Left hindlimb (tissue), 1 donor: ENCODE measurements at places on chromosomes 1 and 21.
A peak's percentile ranks its signal among the peaks of the same experiment; 100 is the strongest.

GRCh38 chr1:204382714-204383083 is 23.0 kb upstream of the PLEKHA6 start:
- no peak for DNase-seq

GRCh38 chr1:239061770-239062169 is 324.6 kb upstream of the CHRM3 start:
- no peak for DNase-seq

DNA sequence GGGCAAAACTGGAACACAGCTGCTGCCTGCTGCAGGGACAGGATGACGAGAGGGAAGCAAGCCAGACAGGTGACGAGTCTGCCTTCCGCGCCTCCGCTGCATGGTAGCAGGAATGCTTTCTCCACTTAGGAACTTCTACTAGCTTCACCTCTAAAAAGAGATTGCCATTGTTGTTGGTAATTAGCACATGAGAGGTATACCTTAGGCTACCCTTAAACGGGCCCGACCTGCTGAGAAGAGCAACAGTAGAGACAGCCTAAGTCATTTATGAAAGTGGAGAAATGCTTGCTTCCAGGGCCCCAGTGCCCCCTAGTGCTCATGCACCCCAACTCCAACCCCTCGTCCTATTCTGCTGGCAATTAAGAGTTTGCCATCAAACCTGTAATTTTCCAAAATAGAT is 96.9 kb upstream of the AKT3 start:
- DNase-seq: no peak

DNA sequence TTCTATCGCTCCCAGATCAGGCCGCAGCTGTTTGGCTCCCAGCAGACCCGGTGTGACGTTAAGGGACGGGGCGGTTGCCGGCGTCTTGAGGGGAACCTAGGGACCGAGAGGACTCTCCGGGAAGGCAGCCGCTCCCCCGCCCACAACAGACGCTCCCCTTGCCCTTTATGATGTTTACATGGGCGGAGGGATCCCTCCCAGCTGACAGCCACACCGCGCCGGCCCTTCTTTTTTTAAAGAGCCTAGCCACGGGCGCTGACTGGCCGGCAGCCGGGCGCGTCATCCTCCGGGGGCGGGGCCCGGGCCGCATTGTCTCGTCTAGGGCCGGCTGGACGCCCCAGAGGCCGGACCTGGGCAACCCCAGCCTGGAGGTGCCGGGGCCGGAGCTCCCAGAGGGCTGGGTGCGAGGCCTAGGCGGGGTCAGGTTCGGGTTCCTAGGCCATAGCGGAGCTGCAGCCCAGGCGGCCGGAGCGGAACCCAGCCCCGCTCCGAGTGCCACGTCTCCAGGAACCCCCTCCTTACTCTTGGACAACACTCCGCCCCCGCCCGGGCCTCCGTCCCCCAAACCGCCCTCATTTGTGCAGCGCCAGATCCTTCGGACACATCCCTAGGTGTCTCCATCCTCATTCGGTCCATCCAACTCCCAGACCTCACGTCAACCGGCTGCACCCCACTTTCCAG is at the start of gene PCAT6:
Gene PCAT6 (plus strand): TSS at position 340 of the 681 bp plus-strand sequence.
- DNase-seq: peak; percentile 95

- no peak for DNase-seq
These were observed 33.7 kb upstream of the CACYBP start for GRCh38 chr1:174966008-174966572.

- no peak for DNase-seq
These were observed 279.6 kb downstream of the ASTN1 start for GRCh38 chr1:176884911-176885310.

DNA sequence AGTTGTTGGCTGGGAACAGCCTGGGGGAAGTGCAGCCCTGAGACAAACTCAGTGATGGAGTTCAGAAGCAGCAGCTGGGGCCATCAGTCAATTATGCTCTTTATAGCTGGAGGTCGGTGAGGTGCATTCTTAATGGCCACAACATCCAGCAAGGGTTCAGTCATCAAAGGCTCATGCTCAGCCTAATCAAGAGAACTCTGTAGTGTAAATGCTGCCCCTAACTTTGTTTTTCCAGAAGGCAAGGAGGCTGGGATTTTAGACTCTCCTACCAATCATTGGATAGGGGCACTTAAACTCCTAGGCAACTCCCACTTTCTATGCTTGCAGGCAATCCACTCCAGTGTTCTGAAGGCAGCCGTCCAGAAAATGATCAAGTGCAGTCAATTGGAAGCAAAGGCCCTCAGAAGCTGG is 15.0 kb upstream of the RGS4 start:
- DNase-seq: no peak

GRCh38 chr1:178168536-178168935 is 74.6 kb downstream of the RASAL2 start:
- no peak for DNase-seq

GRCh38 chr21:45040739-45041138 is 33.6 kb upstream of the ADARB1 start:
- DNase-seq: peak; percentile 35

DNA sequence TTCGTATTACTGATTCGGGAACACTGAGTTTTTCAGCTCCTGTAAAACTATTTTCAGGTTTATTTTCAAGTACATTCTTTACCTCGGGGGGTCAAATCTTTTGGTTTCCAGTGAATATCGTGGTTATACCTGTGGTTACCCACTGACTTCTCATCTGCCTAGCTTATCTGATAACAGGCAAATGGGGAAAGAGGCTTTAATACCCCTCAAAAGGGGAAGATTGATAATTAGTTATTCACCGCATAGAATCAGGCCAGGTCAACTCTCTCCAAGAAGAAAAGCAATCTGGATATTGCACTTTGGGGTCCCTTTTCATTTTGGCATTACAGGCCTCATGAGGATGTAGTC is 23.0 kb downstream of the RUNX1 start:
- DNase-seq: no peak

- no peak for DNase-seq
These were observed 163.8 kb downstream of the BACH1 start for GRCh38 chr21:29462479-29462878.

DNA sequence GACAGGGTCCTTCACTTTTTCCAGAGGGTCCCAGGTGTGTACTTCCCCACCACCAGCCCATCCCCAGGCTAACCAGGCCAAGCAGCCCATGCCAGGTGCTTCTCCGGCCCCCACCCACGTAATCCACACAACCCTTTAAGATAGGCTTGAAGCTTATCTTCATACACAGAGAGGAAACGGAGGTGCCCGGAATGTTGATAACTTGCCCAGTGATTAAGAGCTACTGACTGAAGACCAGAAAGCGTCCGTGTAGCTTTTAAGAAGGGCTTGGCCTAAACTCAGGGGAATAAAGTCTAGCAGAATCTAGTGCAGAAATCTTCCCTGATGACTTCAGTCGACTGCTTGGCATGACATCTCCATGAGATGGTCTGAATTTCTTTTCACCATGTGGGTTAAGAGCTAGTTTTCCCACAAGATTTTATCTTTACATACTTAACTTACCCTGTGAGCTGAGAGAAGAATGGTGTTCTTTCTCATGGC is 138.7 kb downstream of the GALNT2 start:
- no peak for DNase-seq

GRCh38 chr1:64940025-64940424 is 26.3 kb downstream of the JAK1 start:
- DNase-seq: no peak

DNA sequence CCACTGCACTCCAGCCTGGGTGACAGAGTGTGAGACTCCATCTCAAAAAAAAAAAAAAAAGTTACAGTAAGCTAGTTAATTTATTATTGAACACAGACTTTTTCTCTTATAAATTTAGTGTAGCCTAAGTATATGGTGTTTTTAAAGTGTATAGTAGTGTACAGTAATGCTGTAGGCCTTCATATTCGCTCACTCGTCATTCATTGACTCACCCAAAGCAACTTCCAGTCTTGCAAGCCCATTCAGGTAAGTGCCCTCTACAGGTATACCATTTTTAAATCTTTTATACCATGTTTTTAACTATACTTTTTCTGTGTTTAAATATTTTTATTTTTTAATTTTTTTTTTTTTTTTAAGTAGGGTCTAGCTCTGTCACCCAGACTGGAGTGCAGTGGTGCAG is 12.1 kb downstream of the POU2F1 start:
- DNase-seq: no peak

DNA sequence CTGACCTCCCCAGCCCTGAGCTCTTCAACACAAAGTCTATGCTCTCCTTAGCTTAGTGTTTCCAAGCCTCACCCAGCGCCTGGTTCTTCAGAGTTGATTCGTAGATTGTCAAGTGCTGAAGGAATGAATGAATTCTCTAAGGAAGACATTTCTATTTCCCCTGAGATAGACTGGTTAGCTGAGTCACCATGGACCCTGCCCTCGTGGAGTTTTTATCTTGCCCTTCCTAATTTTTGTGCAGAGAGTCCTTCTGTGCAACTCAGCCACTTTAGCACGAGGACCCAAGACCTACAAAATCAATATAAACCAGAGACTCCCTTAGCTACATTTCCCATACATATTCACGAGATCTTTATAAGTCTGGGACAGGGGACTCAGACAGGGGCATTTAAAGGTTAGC is 2.6 kb upstream of the CD244 start:
- no peak for DNase-seq

DNA sequence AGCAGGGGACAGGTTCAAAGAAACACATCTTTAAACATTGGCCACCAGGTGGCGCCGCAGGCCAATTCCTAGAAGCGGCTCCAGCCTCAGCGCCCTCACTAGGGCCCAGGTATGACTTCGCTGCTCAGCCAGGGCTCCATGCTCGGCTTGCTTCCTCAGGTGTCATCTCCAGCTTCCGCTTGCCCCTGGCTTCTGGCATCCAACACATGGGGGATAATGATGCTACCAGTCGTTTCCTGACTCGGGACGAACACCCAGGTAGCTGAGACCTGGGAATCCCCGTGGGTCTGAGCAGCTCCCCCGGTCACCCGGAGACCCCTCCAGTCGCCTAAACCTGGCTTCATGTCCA is 8.5 kb upstream of the MEX3A start:
- DNase-seq: peak; percentile 83

GRCh38 chr1:180311011-180311730 is 81.1 kb downstream of the LHX4 start:
- DNase-seq: no peak

DNA sequence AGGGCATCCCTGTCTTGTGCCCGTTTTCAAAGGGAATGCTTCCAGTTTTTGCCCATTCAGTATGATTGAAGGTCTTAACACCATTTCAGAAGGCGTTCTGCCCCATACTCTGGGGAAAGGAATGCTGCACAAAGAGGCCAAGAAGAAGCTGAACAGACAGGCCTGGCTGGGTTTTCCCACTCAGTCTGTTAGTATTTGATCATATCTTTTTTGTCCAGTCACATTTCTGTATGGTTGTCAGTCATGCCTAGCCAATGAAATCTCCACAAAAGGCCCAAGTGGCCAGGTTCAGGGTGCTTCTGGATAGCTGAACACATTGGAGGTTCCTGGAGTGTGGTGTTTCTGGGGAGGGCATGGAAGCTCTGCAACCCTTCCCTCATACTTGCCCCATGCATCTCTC is 72.1 kb downstream of the NEK7 start:
- no peak for DNase-seq
